CD8-positive, alpha-beta T cell (primary cell): ENCODE measurements at places on chromosomes 2 and 18.

DNA sequence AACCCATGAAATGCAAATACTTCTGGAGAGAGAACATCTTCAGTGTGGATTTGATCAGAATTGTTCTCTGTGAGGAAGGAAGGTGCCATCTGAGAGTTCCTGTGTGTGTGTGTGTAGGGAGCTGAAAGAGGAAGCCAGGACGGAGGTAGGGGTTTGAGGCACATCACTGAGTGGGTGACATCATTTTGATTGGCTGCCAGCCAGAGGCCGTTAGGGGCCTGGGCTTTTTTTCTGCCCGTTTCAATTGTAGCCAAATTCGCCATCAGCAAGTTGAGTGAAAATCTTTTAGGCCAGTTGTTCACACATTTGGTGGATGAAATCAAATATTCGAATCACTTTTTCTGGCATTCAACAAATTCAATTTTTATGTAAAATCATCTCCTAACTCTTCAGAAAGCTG, 48.9 kb downstream of the TSN start:
- DNase-seq, result no peak

DNA sequence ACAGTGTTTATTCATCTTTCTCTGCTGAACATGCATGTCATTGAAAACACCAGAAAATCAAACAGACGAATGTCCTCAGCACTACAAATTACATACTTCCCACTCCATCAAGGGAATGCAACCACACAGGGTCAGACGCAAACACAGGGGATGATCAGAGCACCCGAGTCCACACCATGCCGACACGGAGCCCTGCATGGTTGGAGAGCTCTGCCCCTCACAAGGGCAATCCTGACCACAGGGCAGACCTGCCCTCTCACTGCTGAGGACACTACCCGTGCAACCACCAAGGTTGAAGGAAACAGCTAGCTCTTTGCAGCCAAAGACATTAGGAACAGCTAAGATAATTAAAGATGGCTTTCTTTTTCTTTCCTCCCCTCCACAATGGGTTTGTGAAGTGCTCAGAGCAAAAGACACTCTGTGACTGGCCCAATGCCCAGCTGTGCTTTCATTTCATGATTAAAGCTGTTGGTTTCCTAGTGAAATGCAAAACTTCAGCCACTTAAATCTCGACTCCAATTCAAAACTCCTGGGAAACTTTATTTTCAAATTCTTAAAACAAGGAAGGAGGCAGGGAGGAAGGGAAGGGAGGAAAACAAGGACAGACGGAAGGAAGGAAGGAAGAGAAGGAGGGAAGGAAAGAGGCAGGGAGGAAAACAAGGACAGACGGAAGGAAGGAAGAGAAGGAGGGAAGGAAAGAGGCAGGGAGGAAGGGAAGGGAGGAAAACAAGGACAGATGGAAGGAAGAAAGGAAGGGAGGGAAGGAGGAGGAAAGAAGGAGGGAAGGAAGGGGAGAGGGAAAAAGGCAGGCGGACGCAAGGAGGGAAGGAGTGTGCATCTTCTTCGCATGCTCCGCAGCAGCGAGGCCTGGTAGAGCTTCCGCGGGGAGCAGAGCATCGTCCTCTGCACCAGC, 65.8 kb downstream of the NDUFA10 start:
- no peak for DNase-seq

DNA sequence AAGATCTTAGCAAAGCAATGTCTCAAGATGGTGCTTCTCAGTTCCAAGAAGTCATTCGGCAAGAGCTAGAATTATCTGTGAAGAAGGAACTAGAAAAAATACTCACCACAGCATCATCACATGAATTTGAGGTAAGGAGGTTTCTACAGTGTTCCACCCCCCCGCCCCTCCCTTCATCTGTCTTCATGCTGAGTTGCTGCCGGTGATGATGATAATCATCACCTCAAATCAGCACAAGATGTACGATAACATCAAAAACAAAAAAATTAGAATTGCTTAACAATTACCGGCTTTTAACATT, 14.6 kb downstream of the UGP2 start:
- peak; percentile 89 for DNase-seq

- DNase-seq, result no peak
These were observed 67.2 kb downstream of the MCFD2 start for GRCh38 chr2:46848447-46848846.

DNA sequence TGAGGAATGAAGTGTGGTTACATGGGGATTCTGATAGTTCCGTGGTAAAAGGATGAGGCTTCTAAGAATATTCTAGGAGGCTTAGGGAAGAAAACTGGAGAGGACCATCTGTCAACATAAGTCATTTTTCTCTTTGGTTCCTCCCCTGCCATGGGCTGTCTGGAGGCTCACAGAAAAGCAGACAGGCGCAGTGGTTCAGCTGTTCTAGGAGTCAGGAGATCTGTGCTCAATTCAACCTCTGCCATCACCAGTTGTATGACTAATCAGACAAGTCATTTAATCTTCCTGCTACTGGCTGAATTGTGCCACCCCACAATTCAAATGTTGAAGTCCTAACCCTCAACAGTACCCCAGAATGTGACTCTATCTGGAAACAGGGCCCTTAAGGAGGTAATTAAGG, 36.4 kb downstream of the ADAM17 start:
- no peak for DNase-seq
